ENCODE measurements at places on chromosomes 3 and 15. TPM values are rescaled to one million over a fixed set of nuclear protein-coding genes. Genes with fewer than 3 reads are reported as not detected.

The RBM5 gene
- total RNA-seq, result 409 TPM

The DPPA2 gene
- not detected for total RNA-seq

The LRRC2 gene
- total RNA-seq, result 0.33 TPM

The IMPG2 gene
- 0.22 TPM for total RNA-seq

The GABRB3 gene
- 0.11 TPM for total RNA-seq

The THOC7 gene
- 25.5 TPM for total RNA-seq

The CHCHD6 gene
- 6.2 TPM for total RNA-seq

The FAM227B gene
- total RNA-seq, result 3.3 TPM

The IQCF5 gene
- total RNA-seq, result not detected

The ROBO2 gene
- not detected for total RNA-seq

The LMAN1L gene
- total RNA-seq, result not detected

The CYP8B1 gene
- total RNA-seq, result not detected

The ANKRD63 gene
- total RNA-seq, result not detected

The PLAAT1 gene
- total RNA-seq, result not detected

The RPS27L gene
- 40.3 TPM for total RNA-seq

The SLC15A2 gene
- 0.97 TPM for total RNA-seq

The CEP70 gene
- 29.5 TPM for total RNA-seq

The TAMM41 gene
- 18.5 TPM for total RNA-seq

The SNX33 gene
- total RNA-seq, result 0.56 TPM

The ALDH1A3 gene
- total RNA-seq, result not detected

The LYZL4 gene
- not detected for total RNA-seq

The PAQR5 gene
- total RNA-seq, result not detected

- no peak for DNase-seq
Observed at GRCh38 chr3:15387171-15387581, 40.2 kb downstream of the METTL6 start.

DNA sequence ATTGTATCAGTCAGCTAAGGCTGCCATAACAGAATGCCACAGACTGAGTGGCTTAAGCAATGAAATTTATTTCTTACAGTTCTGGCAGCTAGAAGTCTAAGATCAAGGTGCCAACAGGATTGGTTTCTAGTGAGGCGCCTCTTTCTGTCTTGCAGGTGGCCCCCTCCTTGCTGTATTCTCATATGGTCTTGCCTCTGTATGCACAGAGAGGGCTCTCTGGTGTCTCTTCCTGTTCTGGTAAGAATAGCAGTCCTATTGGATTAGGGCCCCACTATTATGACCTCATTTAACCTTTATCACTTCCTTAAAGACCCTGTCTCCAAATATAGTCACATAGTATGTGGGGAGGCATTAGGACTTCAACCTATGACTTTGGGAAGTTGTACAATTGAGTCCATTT, 253.9 kb downstream of the EDEM1 start:
- DNase-seq, result no peak

- DNase-seq, result no peak
Observed at GRCh38 chr15:56940388-56940787, 21.9 kb downstream of the TCF12 start.

DNA sequence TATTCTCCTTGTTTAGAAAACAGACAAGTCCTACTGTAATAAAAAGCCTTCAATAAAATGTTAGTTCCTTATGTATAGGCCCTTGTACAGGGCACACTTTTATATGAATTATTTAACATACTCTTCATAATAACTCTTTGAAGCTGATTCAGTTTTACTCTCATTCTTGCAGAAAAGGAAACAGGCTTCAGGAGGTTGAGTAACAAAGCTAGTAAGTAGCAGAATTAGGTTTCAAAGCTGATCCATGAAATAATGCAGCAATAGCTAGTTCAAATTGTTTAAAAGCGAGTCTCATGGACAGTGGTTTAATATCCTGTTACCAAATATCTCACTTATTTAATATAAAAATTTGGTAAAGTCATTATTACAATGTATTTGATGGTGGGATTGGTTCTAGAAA, 25.0 kb downstream of the TCF12 start:
- DNase-seq, result no peak

DNA sequence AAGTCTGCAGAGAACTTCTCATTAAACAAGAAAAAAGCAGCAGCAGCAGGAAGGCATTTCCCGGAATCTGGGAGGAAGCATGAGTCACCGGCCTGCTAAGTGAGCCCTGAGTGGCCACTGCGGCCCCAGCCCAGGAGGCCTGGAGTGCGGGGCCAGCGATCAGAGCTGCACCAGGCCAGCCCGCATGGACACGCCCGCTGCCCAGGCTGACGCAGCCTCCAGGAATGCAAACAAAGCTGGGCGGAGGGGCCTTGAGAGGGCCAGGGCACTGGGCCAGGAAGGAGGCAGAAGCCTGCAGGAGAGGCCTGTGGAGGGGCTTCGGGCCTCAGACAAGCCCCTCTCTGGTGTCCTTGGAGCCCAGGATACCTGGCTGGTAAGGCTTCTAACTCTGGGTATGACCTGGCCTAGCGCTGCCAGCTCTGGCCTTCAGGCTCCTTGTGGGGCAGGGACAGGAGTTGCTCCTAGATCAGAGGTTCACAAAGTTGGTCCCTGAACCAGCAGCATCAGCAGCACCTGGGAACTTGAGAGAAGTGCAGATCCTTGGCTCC, 101.2 kb downstream of the SMAD6 start:
- no peak for DNase-seq

DNA sequence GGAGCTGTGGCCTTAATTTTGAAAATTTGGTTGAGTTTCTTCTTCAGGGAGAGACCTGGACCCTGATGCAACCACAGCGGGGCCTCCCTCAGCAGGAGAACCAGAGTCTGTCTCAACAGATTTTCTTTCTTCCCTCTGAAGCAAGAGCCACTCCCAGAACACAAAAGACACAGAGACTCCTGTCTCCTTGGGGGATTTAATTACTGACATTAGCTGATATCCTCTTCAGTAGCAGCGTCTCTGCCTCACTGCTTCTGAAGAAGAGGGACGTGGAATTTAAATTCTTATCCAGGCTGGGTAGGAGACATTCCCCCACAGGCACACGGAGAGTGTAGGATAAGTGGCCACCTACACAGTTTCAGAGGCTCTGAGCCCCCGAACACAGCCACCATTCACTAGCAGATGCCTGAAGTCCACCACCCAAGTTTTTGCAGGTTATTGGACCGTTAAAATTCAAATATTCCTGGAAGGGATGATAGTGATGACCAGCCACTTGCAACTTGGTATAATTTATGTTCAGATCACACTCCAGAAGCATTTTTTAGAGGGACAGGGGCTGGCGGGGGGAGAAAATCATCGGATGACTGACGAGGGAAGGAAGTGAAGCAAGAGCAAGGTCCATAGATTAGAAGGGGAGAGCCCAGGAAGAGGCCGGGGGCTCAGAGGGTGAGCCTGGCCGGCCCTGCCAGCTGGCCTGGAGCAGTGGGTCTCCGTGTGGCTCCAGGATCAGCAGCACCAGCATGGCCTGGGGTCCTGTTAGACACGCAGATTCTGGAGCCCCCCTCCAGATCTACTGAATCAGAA, 109.7 kb downstream of the BDH1 start:
- DNase-seq, result no peak

GRCh38 chr3:71606582-71606981, 23.1 kb upstream of the FOXP1 start:
- DNase-seq, result no peak

DNA sequence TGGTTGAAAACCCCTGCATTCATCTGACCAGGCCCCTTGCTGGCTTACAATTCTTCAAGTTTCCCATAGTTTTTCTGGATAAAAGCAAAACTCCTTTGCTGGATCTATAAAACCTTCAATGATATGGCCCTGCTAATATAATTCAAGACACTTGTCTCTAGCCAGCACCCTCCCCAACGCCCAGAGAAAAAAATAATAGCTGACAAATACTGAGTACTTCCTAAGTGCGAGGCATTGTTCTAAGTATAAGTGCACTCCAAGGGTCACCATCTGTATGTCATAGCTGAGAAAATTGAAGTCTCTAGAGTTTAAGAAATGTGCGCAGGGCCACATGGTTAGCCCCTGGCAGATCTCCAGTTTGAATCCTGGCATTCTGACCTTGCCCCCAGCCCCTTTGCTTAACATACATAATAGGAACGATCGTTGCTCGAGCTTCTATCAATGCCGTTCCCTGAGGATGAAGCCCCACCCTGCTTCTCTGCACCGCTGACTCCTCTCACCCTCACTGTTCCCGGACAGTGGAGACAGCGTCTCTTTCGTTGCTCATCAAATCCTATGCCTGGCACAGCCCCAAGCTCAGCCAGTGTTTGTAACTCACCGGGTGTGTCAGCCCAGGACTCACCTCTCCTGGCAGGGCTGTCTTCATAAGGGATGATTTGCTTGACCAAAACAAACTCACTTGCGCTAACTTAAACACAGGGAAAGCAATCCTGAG, 377.1 kb upstream of the PROK2 start:
- no peak for DNase-seq

GRCh38 chr3:64559588-64559987, 128.2 kb downstream of the ADAMTS9 start:
- no peak for DNase-seq

DNA sequence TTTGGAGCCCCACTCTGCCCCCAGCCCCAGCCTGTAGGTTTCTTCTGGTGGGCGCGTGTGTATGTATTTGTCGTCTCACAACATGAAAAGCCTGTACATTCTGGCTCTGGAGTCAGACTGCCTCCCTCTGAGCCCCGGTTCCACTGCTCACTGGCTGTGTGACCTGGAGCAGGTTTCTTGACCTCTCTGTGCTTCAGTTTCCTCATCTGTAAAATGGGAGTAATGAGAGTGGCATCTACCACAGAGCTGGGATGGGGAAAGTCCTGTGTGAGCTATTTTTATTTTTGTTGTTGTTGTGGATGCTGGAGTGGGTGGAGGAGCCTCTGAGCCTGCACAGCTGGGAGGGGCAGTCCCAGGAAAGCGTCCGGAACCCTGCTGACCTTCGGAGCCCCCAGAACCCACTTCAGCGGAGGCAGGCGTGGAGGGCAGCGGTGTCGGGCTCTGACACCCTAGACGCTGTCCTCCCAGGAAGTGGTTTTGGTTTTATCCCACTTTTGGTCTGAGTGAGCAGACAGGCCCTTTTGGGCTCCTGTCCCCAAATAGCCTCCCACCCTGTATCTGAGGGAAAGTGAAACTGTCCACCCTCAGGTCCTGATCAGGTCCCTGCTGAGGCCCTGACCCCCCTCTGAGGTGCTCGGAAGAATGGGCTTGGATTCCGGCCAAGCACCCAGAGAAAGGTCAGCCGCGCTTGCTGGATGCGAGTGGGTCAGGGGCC, 103.5 kb downstream of the CHSY1 start:
- DNase-seq, result no peak

- DNase-seq, result no peak
Observed at GRCh38 chr3:127834771-127835170, 12.5 kb upstream of the MGLL start.

GRCh38 chr3:46659285-46659684, 34.2 kb downstream of the ALS2CL start:
- DNase-seq, result no peak

- DNase-seq, result no peak
Observed at GRCh38 chr15:74530771-74531143, 10.3 kb upstream of the ARID3B start.

GRCh38 chr3:115469649-115470048, 153.7 kb upstream of the GAP43 start:
- DNase-seq, result no peak

- DNase-seq, result no peak
Observed at GRCh38 chr15:78614021-78614420, 6.8 kb downstream of the CHRNA3 start.

- no peak for DNase-seq
Observed at GRCh38 chr15:96804754-96805153, 474.3 kb downstream of the NR2F2 start.

GRCh38 chr3:48598323-48599076, 3.4 kb upstream of the COL7A1 start:
- DNase-seq, result no peak

- no peak for DNase-seq
Observed at GRCh38 chr15:78329625-78330024, 10.5 kb upstream of the CRABP1 start.

DNA sequence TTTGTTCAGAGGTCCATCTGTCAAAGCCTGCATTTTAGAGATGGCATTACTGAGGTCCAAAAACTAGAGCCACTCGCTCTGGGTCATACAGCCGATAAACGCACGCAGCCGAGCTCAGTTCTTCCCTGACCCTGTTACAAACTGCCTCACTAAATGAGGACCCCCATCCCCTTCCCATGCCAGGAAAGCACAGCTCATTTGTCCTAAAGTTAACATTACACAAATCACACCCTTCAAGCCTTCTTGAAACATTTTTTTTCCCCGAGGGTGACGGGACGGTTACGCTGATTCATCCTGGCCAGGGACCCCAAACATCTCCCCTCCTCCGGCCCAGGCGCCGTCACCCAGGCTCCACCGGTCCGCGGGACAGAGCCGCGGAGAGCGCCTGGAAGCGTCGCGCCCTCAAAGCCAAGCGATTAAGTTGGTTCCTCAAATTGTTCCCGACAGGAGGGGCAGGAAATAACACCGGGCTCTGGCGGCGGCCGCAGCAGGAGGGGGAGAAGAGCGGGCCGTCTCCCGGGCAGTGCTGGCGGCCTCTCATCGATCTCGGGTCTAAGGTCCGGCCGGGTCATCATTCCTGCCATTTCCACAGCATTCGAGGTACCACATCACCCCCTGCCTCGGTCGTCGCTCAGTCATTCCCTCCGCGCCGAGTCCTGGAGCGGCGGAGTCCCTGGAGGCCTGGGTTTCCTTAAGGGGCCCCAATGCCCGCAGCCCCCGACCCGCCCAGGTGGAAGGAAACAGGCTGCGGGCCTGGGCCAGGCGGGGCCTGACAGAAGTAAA, 619 bp upstream of the CMTM8 start:
- no peak for DNase-seq

- no peak for DNase-seq
Observed at GRCh38 chr3:82814660-82815059, 1053.2 kb upstream of the GBE1 start.

DNA sequence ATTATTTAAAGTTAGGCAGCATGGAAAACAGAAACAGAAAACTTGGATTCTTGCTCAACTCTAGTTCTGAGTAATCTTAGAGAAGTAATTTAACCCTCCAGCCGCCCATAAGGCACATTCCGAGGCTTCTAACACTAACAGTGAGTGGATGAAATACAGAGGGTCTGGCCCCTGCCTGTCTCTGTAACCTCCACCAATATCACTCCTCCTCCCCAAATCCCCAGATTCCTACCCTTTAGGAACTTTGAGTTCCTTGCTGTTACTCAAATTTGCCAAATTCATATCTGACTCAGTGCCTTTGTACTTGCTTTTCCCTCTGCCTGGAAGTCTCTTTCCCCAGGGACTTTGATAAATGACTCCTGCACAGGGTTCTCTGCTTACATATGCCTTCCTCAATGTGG, 112.5 kb upstream of the TGFBR2 start:
- DNase-seq, result no peak
